ENCODE measurements at places on chromosomes 6 and 20.

- DNase-seq, result no peak
These were observed 68.7 kb upstream of the MYL9 start for GRCh38 chr20:36472637-36473090.

DNA sequence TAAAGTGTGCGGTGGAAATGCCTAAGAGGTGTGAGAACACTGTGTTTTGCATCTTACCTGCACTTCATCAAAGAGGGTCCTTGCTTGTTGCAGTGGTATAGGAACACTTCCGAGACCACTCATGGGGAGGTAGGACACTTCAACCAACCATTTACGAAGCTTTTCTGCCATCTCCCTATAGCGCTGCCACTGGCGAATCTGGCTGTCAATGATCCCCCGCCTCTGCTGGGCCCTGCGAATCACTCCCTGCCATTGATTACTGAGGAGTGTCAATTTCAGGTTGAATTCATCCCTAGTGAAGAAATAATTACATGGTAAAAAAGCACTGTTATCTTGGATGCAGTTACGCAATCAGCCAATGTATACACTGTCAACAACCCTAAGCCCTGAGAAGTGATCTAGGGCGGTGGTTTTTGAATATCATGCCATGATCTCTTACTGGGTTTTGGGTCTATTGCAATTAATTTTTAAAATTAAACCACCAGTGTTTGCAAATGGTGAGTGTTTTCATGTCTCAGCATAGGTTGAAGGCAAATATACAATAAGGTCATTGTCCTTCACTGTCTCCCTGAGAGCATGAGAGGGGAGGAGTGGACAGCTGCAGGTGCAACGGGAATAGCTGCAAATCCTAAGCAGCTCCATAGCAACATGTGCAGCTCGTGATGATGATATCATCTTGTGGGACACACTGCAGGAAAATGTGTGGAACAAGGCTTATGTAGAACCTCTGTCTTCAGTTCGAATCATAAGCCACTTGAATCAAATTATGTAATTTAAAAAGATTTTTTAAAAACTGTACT lies 400.6 kb downstream of the ESR1 start:
- DNase-seq, result no peak

GRCh38 chr6:132491303-132491702 lies 21.6 kb downstream of the STX7 start:
- DNase-seq, result no peak

DNA sequence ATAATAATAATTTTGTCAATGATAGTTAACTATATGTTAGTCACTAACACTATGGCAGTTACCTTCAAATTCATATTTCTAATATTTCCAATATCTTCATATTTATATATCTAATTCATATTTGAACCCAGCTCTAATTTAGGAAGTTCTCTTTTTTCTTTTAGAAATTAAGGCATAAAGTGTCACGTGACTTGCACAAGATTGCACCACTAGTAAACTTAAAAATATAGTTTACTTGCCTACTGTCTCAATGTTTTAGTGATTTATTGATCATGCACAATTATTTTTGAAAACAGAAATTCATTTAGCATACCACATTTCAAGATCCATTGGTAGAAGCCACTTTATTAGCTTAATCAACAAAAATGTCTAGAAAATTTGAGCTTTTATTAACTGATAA lies 508.7 kb upstream of the ZNF337 start:
- DNase-seq, result no peak

DNA sequence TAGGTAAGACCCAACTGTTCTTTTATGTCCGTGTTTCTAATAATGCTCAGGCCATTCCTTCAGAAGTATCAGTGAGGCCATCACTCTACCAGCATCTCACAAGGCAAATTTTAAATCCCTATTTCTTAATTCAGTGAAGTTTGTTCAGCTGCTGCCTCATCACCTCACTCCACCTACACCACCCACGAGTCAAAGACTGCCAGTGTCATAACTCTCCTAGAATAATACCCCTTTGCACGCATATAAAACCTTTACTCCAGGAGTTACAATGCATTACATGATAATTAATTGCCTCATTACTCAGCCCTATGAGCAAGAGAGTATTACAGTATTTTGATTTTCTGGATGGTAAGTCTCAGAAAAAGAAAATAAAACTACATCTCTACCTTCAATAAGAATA lies 793.6 kb downstream of the TFAP2A start:
- DNase-seq, result no peak

DNA sequence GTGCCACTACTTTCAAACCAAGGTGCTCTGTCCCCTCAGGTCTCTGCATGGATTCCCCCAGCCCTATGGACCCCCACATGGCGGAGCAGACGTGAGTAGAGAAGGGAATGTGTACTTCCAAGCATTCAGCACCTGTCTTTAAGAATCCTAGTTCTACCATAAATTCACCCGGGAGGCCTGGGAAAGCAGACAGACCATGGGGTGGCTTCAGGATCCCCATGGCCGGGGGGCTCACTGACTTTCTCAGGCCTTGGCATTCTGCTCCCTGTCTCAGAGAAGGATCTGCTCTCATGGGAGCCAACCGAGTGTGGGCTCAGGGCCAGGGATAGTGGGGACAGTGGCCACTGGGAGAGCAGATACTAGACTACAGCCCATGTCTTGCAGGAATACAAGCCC lies 2.3 kb downstream of the CDC25B start:
- DNase-seq, result no peak

GRCh38 chr6:46419576-46420002 lies 71.7 kb downstream of the RCAN2 start:
- no peak for DNase-seq

GRCh38 chr6:25794784-25795183 lies 37.1 kb downstream of the SLC17A1 start:
- no peak for DNase-seq

GRCh38 chr6:148745926-148746325 lies 904 bp upstream of the UST start:
- no peak for DNase-seq

DNA sequence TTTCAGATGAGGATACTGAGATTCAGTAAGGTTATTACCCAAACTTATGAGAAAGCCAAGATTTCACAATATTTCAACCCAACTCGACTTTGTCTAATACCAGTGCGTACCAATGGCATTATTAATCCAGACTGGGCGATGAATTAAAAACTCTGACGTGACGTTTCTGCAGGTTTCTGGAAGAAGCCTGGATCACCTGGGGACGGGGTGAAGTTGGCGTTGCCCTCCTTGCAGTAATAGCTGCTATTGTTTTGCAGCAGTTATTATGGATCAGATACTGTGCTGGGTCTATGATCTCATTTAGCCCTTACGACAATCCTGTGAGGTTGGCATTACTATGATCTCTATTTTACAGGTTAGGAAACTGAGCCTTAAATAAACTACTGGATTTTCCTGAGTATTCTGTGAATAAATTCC lies 569 bp upstream of the CDC5L start:
- DNase-seq, result no peak

GRCh38 chr6:130288065-130288464 lies 65.3 kb upstream of the SAMD3 start:
- DNase-seq, result no peak

DNA sequence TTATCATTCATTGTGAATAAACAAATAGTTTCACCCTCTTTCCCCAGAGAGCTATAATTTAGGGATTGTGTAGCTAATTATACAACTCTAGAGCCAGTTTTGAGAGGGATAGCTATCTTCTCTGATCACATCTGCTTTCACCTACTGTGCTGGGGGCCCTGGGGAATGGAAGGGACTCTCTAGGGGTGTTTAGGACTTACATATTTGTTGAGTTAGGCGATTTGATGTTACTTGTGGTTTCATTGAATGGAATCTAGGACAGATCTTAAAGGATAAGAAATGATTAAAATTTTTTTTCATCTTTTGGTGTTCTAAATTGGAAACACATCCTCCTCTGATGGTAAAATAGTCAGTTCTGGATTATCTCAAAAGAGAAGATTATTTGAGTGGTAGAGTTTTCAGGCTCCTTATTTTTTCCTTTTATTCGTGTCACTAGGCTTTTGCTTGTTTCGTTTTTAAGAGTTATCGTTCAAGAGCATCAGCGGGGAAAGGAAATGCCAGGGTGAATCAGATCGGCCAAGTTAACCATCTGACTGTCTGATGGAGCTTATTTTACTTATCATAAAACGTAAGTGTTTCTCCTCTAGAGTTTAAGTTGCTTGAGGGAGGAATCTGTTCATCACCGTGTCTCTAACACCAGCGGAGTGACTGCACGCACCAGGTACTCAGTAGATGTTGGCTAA lies 236.7 kb downstream of the FARS2 start:
- DNase-seq, result no peak

GRCh38 chr20:10007747-10008146 lies 27.0 kb upstream of the ANKEF1 start:
- DNase-seq, result no peak

All from CD4-positive, alpha-beta T cell treated with Interleukin-15 for 1 hour (primary cell).